ENCODE measurements at places on chromosomes 3 and 15.

- DNase-seq, result no peak
These were observed 259.2 kb downstream of the SLCO3A1 start for GRCh38 chr15:92112711-92113110.

DNA sequence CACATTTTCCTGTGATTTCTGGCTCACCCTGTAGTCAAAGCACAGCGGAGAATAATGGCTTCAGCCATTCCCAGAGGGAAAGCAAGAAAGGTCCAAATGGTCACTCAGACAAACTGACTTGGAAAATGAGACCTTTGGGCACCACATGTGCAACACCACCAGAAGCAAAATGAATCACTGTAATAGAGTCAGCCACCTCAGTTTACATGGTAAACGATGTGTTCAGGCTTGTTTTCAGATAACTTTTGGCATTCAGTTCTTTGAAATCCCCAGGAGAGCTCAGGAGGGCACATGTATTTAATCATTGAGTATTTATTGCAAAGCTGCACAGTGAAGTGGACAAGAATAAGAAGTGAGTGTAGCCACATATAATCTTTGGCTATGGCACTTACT, 38.4 kb upstream of the ALCAM start:
- no peak for DNase-seq

DNA sequence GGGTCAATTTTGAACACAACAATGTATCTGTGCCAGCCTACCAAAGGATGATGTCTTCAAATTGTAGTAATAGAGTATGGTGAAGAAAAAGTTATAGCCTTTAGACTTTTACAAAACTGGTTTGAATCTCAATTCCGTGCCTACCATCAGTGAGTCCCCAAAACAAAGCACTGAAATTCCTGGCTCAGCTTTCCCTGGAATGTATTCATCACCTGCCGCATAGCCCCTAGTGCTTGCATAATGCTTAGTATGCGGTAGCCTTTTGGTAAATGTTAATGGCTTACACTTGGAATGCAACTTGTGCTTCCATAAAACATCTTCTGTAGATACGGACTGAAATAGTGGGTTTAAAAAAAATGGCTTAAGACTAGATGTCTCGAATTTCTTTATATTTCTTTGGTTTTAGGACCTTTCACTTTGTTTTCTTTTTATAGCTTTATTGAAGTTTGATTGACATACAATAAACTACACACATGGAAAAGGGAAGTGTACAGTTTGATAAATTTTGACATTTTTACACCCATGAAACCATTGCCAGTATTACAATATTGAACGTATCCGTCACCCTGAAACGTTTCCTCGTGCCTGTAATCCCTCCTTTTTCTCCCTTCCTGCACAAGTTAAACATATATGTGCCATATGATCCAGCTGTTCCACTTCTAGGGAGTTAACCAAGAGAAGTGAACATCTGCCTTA, 12.1 kb downstream of the SACM1L start:
- DNase-seq, result no peak

- DNase-seq, result peak; percentile 48
These were observed 19.0 kb upstream of the TRAK1 start for GRCh38 chr3:42071904-42072812.

DNA sequence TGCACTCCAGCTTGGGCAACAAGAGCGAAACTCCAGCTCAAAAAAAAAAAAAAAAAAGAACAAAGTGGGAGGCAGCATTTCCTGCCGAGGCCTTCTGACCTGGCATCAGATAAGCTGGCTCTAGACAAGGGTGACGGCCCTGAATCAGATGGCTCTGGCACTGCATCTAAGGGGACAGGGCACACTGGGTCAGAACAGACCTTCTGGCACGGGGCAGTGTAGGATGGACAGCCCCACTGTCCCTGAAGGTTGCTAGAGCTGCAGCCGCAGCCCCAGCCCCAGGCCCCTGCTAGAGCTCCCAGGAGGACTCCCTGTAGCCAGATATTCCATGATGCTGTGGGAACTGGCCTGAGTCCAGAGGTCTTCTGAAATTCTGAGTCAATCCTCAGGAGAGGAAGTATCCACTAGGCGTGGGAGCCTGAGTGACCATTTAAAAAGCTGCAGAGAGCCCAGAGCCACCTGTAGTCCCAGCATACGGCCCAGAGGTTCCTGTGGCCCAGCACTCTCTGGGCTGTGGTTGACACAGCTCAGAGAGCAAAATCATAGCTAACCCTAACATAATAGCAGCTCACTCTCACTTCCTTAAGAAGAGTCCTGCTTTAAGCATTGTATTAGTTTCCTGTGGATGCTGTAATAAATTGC, 69.2 kb upstream of the MFGE8 start:
- DNase-seq, result no peak

DNA sequence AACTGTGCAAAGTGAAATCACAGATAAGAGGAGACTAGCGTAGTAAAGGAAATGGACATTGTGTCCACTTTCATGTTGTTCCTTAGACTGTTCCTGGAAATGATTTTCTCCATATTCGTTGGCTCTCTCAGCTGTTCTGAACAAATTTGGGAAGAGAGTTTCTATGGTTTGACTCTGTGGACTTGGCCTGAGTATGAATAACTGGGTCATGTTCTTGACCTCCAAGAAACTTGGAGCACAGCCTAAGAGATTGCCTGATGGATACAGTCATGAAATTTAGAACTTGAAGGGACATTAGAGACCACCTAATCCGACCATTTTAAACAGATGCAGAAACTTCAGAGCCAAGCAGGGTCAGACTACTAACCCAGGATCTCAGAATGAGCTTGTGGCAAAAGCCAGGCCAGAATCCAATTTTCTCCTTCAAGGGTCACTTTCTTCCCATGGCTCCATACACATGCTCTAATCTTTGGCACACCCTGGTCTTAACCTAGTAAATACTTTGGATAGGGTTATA, 430.4 kb downstream of the RBMS3 start:
- no peak for DNase-seq

GRCh38 chr15:92780843-92781242, 119.3 kb upstream of the CHD2 start:
- no peak for DNase-seq

- no peak for DNase-seq
These were observed 88.3 kb upstream of the PRR23C start for GRCh38 chr3:139132976-139133375.

- no peak for DNase-seq
These were observed 689.6 kb upstream of the NECTIN3 start for GRCh38 chr3:110381992-110382391.

GRCh38 chr15:75349851-75350588, 3.2 kb downstream of the NEIL1 start:
- DNase-seq, result no peak

DNA sequence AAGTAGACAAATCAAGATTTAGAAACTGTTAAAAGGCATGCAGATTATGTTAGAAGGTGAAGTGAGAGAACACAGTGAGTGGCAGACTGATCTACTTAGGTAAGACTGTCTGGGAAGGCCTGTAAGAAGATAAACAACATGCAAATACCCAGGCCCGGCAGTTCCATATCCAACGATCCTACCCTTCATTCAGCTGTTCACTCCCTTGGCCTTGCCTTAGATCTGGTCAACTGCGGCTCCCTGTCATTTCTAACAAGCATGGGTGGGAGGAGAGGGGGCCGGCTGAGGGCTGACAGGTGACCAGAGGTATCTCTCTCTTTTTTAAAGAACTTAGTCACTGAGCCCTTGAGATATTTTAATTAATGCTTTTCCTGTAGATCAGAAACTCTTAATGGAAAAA, 84.7 kb upstream of the FAM3D start:
- no peak for DNase-seq

GRCh38 chr3:82473864-82474541, 712.6 kb upstream of the GBE1 start:
- DNase-seq, result no peak

DNA sequence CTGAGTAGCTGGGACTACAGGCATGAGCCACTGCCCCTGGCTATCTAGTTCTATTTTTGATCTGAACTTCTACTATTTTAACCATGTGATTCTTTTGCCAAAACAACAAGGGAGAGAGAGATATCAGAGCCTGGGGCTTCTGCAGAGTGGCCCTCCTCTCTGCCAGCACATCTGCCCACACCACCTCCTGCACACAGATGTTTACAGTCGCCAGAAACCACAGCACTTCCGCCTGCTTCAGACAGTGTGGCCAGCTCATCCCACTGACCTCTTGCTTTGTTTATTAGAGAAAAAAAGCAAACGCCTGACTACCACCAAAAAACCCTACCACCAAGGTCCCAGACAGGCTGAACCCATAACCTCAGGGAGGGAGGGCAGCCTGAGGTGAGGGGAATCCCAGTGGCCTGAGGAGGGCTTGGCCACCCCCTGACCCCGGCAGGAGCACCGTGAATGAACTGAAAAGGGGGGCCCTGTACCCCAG, 85.9 kb upstream of the ABHD2 start:
- DNase-seq, result no peak

DNA sequence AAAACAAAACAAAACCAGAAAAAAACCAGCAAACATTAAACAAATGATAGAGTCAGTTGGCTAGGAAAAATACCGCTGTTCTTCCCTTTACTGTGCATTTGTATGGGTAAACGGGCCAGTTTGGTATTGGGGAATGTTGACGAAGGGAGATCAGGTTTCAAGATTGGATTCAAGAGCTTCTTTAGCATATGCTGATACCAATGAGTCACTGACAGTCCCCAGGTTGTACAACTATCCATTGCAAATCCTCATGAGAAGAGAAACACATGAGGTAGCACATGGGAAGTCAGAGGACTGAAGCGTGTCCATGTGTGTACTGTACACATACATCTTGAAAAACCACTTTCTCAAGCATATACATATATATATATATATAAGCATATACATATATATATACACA, 25.6 kb downstream of the TIGIT start:
- DNase-seq, result no peak

DNA sequence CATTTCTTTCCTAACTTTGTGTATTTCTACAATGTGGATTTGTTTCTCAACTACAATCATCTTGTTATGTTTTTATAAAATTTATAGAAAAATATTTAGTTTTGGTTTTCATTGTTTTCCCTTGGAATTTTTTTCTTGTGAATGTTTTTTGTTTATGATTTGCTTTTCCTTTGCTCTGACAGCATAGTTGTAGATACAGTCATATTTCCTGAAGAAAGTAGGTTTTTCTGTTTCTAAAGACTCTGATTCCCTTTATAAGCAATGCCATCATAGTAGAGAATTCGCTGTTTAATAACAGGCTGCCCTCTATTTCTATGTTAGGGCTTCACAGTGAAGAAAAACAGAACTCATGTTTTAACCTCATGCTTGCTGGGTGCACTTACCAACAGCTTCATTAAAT, 482.3 kb downstream of the ZBBX start:
- DNase-seq, result no peak

- no peak for DNase-seq
These were observed 77.4 kb upstream of the SEC13 start for GRCh38 chr3:10398341-10398740.

DNA sequence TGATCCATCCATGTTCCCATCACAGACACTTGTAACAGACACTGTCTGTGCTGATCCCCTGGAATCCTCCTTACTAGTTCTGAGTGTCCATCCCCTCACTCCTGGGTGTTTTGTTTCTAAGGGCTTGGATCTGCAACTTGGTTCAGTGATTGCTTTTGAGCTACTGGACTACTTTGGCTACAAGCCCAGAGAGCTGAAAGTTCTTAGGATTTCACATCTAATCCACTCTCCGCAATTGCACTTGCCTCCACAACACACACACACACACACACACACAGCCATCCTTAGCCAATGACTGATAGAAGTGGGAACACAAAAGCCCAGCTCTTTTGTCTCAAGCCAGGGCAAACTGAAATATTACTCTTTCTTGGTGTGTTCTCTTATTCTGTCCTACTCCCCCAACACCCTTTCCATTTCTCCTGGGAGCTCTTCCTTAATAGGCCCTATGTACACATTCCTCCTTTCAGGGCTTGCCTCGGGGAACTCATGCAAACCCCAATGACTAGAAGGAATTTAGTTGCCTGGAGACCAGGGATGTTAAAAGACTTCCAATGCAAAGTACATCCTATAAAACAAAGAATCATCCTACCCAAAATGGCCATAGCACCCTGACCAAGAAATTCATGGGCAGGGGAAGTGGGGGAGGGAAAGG, 206.1 kb upstream of the UBE2E2 start:
- no peak for DNase-seq

DNA sequence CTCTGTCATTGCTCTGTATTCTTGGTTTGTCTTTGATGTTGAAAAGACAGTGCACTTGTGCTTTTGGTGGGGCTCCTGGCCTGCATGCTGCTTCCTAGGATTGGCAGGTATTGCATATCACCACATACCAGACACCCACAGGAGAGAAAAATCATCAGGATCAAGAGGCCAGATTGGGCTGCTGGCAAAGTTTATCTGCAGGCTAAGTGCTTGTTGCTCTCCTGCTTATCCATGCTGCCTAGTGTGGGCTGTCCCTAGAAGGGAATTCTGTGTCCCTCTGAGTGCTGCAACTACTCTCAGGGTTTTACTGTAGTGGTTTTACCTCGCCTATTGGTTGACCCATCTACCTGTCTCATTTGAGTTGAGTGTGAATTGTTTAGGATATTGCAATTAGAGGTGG, 833 bp upstream of the SLC22A13 start:
- DNase-seq, result no peak

- DNase-seq, result no peak
These were observed 336.9 kb downstream of the SLC9A9 start for GRCh38 chr3:143511174-143511879.

GRCh38 chr3:137259701-137260100, 301.9 kb downstream of the IL20RB start:
- DNase-seq, result no peak

DNA sequence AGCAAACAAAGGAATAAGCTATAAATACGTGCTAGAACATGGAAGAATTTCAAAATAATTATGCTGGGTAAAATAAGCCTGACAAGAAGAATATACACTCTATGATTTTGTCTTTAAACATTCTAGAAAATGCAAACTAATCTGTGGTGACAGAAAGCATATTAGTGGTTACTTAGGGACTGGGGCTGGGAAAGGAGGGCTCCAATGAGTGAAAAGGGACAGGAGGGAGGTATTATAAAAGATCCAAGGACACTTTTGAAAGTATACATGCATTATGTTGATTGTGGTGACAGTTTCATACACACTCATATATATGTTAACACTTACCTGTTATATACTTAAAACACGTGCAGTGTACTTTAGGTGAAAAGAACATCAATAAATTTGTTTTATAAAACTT, 23.0 kb downstream of the MYH15 start:
- DNase-seq, result no peak

DNA sequence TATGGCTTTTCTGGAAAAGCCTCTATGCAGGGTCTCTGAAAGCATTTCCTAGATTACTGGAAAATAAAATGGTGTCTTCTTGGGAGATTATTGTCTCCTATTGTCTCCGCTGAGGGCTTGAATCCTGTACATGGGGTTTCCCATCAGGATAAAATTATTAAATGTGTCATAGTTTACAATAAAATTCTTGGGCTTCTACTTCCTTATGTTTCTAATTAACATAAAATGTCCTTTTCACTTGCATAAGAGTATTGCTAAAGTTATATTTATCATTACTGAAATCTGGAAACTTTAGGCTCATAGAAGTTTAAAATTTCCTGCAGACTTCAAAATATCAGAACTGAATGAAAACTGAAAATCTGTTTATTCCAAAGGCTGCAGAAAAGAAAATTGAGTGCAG, 595.5 kb upstream of the AGTR1 start:
- DNase-seq, result no peak
